ENCODE measurements at places on chromosomes 7 and 10.

DNA sequence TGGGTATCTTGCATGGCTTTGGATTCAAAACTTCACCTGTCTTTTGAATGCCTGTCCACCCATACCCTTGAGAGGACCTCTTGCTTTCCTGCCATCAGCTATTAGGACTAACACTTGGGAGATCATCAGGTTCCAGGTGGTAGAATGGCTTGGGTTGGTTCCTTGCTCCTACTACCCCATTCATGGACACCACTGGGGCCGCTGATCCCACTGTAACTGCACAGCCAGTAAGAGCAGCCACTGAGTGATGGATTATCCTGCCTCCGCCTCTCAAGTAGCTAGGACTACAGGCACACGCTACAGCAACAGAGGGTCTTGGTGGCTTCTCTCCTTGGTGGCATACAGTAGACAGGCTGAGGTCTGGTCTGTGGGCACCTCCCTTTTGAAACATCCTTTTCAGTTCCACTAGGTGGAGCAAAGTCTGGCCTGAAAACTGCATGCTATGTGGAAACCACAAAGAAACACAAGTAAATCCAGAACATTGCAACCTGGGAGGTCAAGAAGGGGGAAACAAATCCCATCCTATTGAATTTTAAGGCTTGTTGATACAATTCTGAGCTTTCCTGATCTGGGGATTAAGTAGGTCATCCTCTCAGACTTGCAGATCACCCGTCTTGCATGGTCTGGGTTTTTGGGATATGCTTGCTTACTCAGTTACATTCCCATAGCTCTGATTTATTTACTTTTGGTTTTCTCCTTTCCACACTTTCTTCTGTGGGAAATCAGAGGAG is 9.4 kb downstream of the WBP1L start:
- H3K4me3 ChIP-seq, result no peak overlapping the region
- H3K36me3 ChIP-seq, result peaks cover 5% of the 10 kb centered on the region
- peaks cover 26% of the 10 kb centered on the region for H3K4me1 ChIP-seq
- no peak overlapping the region for H3K27ac ChIP-seq
- H3K27me3 ChIP-seq, result no peaks in the 10 kb centered on the region

DNA sequence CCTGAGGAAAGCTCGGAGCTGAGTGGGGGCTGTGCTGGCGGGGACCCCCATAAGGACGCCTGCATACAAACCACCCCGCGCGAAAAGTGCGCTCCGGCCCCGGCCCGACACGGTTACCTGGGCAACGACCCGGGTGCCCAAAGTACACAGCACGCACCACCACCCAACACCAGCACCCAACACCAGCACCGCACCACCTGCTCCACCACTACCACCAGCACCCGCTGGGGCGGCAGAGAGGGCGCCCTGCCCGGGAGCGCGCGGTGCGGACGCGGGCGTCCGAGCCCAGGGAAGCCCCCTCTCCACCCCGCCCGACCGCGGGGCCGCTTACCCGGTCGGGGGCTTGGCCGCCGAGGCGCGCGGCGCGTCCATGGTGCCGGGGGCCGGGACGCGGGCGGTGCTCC is 345 bp downstream of the COBL start:
- no peak overlapping the region for H3K4me3 ChIP-seq
- no peak overlapping the region for H3K27ac ChIP-seq
- no peaks in the 10 kb centered on the region for H3K27me3 ChIP-seq

DNA sequence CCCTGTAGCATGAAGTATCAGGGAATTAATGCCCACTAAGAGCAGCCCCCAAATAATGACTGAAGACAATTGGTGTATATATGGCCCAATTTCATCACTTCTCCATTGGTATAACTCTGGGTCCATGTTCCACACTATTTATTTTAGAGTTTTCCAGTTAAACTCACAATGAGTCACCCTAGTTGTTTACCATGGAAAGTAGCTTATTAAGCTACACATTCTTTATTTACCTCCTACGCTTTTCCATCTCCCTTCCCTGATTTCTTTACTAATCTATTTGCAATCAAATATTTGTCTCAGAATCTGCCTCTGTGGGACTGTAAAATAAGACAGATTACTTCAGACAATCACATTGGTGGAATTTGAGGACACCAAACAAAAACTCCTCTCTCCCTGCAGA is 655.6 kb downstream of the SORCS1 start:
- no peak overlapping the region for H3K4me3 ChIP-seq
- no peak for DNase-seq
- H3K4me1 ChIP-seq, result no peaks in the 10 kb centered on the region
- H3K36me3 ChIP-seq, result no peaks in the 10 kb centered on the region
- H3K27ac ChIP-seq, result no peak overlapping the region

GRCh38 chr7:131899271-131900030 is 343.0 kb upstream of the PODXL start:
- no peak overlapping the region for H3K4me3 ChIP-seq
- H3K36me3 ChIP-seq, result no peaks in the 10 kb centered on the region
- DNase-seq, result no peak
- no peaks in the 10 kb centered on the region for H3K4me1 ChIP-seq
- H3K27ac ChIP-seq, result no peak overlapping the region
- H3K27me3 ChIP-seq, result no peaks in the 10 kb centered on the region

DNA sequence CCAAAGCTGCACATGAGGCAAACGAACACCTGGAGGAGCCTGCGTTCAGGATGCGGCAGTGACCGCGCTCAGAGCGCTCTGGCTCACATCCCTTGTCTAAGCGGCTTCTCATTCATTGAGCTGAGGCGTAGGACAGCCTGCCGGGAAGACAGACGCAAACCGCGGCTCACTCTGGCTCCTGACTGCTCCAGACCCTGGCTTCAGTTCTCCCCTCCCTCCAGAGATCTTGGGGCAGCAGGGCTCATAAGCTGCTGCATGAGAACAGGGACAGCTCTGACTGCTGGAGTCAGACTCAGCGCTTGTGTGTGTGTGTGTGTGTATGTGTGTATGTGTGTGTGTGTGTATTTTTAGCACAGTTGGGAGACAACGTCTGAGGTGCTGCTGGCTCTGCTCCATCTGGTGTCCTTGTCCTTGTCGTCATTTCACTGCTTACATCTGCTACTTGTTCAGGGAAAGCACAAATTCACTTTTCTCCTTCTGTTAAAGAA is 15.8 kb upstream of the LYZL2 start:
- H3K4me3 ChIP-seq, result no peak overlapping the region
- DNase-seq, result no peak
- no peaks in the 10 kb centered on the region for H3K36me3 ChIP-seq
- H3K27ac ChIP-seq, result no peak overlapping the region
- H3K27me3 ChIP-seq, result peaks cover 3% of the 10 kb centered on the region

- H3K4me3 ChIP-seq, result peak overlapping the region; percentile 2
- no peak overlapping the region for H3K27ac ChIP-seq
- no peak for DNase-seq
- no peaks in the 10 kb centered on the region for H3K36me3 ChIP-seq
These were observed 30.3 kb downstream of the MKI67 start for GRCh38 chr10:128095753-128096469.

DNA sequence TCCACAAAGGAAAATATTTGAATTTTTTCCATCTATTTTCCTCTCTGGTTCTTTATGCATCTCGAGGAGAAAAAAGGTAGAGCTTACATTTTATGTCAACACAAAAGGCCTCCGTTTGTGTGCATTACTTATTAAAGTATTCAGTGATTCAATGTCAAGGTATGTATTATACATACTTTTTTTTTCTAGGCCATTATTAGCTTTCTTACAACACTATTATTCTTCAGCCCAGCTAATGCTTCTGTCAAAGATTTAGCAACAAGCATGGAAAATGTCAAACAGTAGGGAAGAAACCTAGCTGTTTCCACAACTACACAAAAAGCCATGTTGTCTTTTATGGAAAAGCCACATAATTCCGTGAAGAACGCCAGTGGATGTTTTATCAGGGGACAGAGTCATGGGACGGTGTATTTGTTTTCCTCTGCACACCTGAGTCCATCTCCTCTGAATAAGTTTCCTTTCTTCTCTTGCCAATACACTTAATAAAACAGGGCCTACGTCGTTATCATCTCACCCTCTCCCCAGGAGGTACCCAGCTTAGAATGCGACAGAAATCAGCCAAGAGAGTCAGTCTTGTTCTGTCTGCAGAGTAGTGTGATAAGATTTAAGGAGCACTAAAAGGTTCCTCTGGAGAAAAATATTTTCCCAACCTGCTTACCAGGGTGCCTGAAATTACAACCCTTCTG is 209.7 kb upstream of the AUTS2 start:
- no peaks in the 10 kb centered on the region for H3K4me1 ChIP-seq
- no peaks in the 10 kb centered on the region for H3K36me3 ChIP-seq
- no peak overlapping the region for H3K4me3 ChIP-seq
- no peaks in the 10 kb centered on the region for H3K27me3 ChIP-seq

DNA sequence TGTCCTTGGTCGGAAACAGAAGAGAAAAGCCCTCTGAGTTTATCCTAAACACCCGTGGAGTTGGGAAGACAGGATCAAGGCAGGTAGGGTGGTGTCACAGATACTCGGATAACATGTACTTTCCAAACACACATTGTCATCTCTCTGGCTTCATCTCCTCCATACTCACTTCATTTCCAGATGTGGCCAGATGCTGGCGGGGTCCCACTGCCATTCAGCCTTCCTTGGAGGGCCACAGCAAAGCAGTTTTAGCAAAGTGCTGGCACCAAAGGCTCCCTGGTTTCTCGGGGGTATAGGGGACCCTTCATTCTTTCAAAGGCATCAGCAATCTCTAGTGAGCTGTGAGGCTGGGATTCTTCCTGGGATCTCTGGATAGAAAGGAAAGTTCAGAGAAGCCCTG is 539.5 kb downstream of the TCERG1L start:
- no peak overlapping the region for H3K4me3 ChIP-seq
- no peak overlapping the region for H3K27ac ChIP-seq
- no peaks in the 10 kb centered on the region for H3K36me3 ChIP-seq
- H3K4me1 ChIP-seq, result no peaks in the 10 kb centered on the region
- no peaks in the 10 kb centered on the region for H3K27me3 ChIP-seq
- no peak for DNase-seq

GRCh38 chr10:12042409-12042796 is 206 bp downstream of the UPF2 start:
- peak overlapping the region; percentile 92 for H3K27ac ChIP-seq
- H3K36me3 ChIP-seq, result peaks cover 8% of the 10 kb centered on the region
- peak; percentile 32 for DNase-seq
- peaks cover 10% of the 10 kb centered on the region for H3K4me1 ChIP-seq
- peak overlapping the region; percentile 83 for H3K4me3 ChIP-seq

DNA sequence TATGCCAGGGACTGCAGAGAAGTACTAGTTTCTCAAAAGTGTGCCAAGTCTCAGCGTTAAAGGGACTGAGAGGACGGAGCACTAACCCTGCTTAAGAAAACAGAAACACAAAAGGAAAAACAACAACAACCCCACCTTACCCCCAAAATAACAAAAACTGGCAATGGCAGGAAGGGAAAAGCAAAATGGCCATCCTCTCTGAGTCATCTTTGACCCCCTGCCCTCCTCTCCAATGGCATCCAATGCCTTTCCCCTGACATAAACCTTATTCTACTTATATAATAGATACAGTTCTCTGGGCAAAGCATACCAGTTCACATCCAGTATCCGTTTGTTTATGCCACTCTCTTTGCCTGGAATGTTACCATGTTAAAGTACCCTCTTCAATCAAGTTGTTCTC is 1.6 kb downstream of the POLR1F start:
- no peak overlapping the region for H3K27ac ChIP-seq
- H3K4me1 ChIP-seq, result peaks cover 19% of the 10 kb centered on the region
- peaks cover 4% of the 10 kb centered on the region for H3K36me3 ChIP-seq
- DNase-seq, result no peak
- H3K4me3 ChIP-seq, result peak overlapping the region; percentile 70
- H3K27me3 ChIP-seq, result no peaks in the 10 kb centered on the region

- H3K36me3 ChIP-seq, result no peaks in the 10 kb centered on the region
- no peak overlapping the region for H3K4me3 ChIP-seq
These were observed 37.7 kb downstream of the MTURN start for GRCh38 chr7:30172451-30172850.

- no peaks in the 10 kb centered on the region for H3K27me3 ChIP-seq
- DNase-seq, result no peak
- no peak overlapping the region for H3K27ac ChIP-seq
- no peak overlapping the region for H3K4me3 ChIP-seq
- no peaks in the 10 kb centered on the region for H3K36me3 ChIP-seq
- no peaks in the 10 kb centered on the region for H3K4me1 ChIP-seq
These were observed 808.5 kb downstream of the PHTF2 start for GRCh38 chr7:78607099-78607498.

DNA sequence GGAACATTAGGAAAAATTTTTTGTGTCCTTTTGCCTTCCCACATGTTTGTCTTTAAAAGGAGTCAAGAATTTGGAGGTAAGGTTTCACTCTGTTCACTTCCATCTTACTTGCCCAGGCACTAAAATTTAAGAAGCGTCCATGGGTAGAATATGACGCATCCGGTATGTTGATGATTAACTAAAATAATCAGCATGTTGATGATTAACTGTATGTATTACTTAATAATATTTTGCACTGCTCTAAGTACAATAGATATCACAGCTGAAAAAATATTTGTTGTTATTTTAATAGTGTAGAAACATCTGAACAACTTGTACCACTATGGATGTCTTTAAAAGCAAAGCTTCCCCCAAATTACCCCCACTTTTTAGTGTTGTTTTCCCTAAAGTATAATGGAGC is 11.5 kb downstream of the ANKRD22 start:
- H3K36me3 ChIP-seq, result no peaks in the 10 kb centered on the region
- DNase-seq, result no peak
- H3K4me1 ChIP-seq, result peaks cover 9% of the 10 kb centered on the region
- no peak overlapping the region for H3K4me3 ChIP-seq
- H3K27ac ChIP-seq, result no peak overlapping the region

GRCh38 chr7:1597791-1598190 is 28.0 kb upstream of the PSMG3 start:
- H3K27me3 ChIP-seq, result no peaks in the 10 kb centered on the region
- no peaks in the 10 kb centered on the region for H3K36me3 ChIP-seq
- H3K4me3 ChIP-seq, result no peak overlapping the region
- H3K4me1 ChIP-seq, result no peaks in the 10 kb centered on the region

DNA sequence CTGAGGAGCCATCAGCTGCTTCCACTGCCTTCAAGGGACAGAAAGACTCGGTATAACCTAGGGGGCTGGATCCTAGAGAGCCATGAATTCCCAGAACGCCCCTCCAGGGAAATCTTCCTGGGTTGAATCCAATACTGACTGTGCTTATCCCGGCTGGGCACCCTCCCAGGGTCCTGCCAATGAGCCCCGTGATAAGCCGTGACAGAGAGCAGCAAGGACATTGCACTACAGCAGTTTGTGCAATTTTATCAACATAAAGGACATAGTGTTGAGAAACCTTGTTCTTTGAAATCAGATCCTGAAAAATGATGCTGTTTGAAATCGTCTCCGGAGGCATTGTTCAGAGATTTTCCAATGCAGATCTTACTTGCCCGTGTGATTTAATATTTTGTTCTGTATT is 18.8 kb downstream of the AKR1B1 start:
- no peaks in the 10 kb centered on the region for H3K27me3 ChIP-seq
- H3K36me3 ChIP-seq, result peaks cover 53% of the 10 kb centered on the region
- no peak overlapping the region for H3K4me3 ChIP-seq
- no peaks in the 10 kb centered on the region for H3K4me1 ChIP-seq
- H3K27ac ChIP-seq, result no peak overlapping the region

GRCh38 chr7:85464042-85464651 is 277.3 kb upstream of the SEMA3D start:
- no peak overlapping the region for H3K27ac ChIP-seq
- H3K4me3 ChIP-seq, result no peak overlapping the region
- no peak for DNase-seq
- H3K27me3 ChIP-seq, result no peaks in the 10 kb centered on the region
- H3K36me3 ChIP-seq, result no peaks in the 10 kb centered on the region

Measured in naive thymus-derived CD4-positive, alpha-beta T cell (primary cell).